Fibroblast of skin of right biceps (primary cell): ENCODE measurements at places on chromosomes 7 and 10.

GRCh38 chr7:47816647-47817046 is 131.6 kb downstream of the PKD1L1 start:
- DNase-seq: peak; percentile 80

DNA sequence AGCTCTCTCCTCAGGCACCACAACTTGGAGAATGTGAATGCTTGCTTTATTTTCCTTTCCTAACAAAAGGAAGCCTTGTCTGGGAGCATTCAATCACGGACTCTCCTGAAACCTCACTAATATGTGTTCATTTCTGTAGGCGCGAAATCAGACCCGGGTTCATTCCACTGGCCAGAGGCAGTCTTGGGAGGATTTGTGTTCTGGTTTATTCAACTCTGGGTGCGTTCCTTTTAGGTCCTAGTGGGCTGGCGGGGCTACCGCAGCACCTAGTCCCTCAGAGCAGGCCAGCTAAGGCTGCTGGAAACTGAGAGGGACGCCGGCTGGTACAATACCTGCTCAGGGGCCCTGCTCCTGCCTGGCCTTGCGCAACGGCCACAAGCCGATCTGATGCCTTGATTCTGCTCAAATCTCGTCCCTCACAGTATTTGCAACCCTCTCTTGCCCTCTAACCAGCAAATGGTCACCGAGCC is 7.5 kb downstream of the HOXA4 start:
- no peak for DNase-seq

GRCh38 chr10:6242089-6242488 is 39.4 kb downstream of the PFKFB3 start:
- no peak for DNase-seq

GRCh38 chr7:30475580-30475979 is 3.0 kb downstream of the NOD1 start:
- DNase-seq: no peak

GRCh38 chr7:149362696-149363095 is 98.2 kb downstream of the ZNF777 start:
- no peak for DNase-seq

DNA sequence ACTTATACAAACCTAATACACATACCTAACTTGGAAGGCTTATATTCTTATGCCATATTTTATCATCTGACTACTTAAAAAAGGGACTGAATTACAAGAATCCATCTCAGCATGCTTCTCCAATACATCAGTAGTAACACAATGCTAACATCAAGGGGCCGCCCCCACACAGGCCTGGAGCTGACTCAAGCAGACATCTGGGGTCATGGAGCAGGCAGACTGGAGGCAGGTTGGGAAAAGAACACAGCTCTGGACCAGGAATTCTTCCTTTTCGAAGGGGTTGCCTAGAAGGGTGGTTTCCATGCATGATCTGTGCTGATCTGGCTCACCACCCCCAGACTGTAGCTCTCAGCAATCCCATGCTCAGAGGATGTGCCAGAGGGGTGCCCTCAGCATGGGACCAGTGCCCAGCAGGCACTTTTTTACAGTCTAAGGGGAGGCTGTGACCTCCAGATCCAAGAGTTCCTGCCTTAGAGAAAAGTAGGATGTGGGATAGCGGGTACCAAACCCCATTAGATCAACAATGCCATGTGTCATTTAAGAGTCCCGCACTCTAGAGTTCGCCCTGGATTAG is 26.1 kb upstream of the DUSP5 start:
- DNase-seq: peak; percentile 64

DNA sequence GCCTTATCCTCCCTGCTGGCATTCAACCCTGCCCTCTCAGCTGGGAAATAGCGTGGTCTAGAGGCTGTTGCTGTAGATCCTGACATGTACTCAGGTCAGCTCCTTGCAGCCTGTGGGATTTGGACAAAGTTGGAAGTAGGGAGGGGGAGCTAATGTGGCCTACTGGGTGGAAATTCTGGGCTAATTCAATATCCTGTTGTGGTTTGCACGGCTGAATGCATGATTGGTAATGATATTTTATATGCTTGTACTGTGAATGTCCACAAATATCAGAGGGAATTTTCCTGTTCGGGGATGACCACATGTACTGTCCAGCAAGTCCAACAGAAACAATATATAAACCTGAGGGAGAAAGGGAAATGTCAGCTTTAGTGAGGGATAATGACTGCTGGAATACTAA is 22.1 kb upstream of the NPVF start:
- no peak for DNase-seq

DNA sequence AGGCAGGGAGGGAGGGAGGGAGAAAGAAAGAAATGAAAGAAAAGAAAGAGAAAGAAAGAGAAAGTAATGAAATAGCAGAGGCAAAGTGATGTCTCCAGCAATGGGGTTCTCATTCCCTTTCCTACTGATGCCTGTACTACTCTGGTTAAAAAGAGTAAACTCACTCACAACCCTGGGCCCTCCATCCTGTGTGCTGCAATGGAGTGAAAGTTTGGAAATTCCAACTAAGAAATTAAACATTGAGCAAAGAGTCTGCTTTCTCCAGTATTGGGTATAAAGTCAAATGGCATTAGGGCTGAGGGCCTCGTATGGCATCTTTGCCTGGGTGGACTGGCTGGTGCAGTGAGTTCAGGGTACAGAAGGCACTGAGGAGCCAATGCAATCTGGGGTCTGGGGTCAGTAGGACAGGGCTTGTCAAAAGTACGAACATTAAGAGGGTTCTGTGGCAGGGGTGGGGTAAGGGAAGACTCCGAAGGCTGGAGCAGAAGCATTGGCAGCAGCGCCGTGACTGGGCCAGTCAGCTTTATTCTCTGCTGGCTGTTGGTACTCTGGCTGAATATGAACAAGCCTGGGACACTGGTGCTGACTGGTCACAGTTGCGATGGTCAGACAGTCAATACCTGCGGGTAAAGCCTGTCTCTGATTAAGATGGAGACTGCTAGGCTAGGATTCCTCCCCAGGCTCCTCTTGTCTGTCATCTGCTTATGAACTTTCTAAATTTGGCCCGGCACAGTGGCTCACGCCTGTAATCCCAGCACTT is 24.1 kb upstream of the TNS3 start:
- DNase-seq: no peak

DNA sequence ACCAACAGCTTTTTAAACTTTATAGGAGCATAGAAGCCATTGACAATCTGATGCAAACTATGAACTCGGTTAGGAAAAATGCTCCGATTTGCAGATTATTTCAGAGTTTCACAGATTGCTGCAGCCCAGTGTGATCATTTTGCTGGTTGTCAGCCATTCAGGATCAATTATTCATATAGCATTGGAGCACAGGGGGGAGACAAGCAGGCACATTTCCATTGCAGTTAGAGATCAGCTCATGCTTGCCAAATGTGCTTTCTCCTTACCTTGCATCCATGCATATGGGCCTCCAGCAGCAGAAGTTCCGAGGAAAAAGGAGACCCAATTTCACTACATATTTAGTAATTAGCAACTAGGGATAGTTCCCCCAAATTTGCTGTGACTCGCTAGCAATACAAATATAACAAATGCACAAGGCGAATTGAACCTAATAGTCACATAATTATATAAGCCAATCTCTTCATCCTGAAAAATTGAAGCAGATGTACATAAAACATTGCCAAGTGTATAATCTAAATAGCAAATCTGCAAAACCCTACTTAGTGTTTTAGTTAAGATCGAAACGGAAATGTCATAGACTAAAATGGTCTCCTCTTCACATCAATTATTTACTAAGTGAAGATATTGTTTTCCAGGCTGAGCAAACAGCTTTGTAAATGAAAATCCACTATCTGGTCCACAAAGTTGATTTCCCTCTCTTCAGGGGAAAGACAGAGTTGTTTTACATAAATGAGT is 49.5 kb upstream of the RSU1 start:
- DNase-seq: no peak

- DNase-seq: no peak
These were observed 236.6 kb downstream of the EBF3 start for GRCh38 chr10:129727495-129727894.

- no peak for DNase-seq
These were observed 71.2 kb downstream of the MINPP1 start for GRCh38 chr10:87575851-87576250.

DNA sequence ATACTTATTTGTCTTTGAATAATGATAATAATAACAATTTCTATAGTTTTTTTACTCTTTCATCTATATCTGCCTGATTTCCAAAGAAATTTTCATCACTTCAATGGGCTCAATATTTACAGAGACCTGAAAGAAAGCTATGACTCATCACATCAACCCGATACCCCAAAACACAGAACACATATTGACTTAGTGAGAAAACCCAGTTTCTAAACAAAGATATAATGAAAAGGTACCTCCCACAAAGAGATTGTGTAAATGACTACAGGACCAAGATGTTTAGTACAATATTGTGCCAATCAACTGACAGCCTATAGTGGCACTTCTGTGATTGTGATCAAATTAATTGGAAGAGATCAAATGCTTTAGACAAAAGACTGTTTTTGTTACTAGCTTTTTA is 133.9 kb downstream of the PCDH15 start:
- no peak for DNase-seq

- no peak for DNase-seq
These were observed 5.6 kb downstream of the PTN start for GRCh38 chr7:137337902-137338301.

- peak; percentile 5 for DNase-seq
These were observed 361.7 kb upstream of the SEMA3C start for GRCh38 chr7:81280531-81280930.

DNA sequence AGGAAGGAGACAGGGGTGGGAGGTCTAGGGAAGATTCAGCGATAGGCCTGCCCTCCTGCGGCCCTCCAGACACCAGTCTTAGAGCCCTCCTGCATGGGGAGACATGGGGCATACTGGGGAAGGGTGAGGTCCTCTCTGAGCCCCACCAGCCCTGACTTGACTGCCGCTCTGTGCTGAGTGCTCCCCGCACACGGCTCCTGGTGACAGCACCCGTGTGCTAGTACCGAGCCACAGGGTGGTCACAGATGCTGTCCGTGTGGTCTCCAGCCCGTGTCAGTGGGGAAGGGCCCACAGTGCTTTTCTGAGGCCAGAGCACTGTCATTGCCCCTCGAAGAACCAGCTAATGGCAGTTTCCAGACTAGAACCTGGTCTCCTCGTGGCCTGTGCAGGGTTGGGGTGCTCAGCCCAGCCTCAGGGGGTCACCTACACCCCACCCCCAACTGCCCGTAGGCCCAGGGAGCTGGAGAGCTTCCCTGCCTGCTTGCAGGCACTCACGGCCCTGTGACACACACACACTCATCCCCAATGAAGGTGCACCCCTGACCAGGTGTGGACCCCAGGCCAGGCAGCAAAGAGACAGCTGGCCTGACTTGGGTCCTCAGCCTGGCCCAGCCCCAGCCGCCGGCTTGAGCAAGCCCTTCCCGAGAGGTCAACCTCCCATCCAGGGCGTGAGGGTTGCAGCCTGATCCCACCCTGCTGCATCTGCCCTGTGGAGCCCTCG is 86.0 kb upstream of the RET start:
- no peak for DNase-seq

DNA sequence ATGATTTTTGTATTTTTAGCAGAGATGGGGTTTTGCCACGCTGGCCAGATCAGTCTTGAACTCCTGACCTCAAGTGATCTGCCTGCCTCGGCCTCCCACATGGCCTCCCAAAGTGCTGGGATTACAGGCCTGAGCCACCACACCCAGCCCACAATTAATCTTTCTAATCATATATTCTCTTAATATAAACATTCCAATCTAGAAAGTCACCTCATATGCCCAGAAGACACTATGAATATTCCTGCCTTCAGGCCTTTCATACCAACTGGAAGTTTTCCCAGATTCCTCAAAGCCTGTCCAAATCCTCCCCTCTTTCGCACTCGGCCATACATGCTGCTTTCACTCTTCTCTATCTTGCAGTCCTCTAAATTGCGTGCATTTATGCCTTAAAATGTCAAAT is 32.6 kb downstream of the PDZD8 start:
- peak; percentile 94 for DNase-seq

- peak; percentile 14 for DNase-seq
These were observed 41.5 kb downstream of the PITRM1 start for GRCh38 chr10:3131098-3131497.

GRCh38 chr10:119715628-119716505 is 10.0 kb upstream of the INPP5F start:
- DNase-seq: no peak

GRCh38 chr7:114414156-114415063 is at the start of gene FOXP2:
Gene FOXP2 (plus strand): TSS chr7:114414815. CDS start chr7:114426512, 11,697 bp downstream.
- DNase-seq: peak; percentile 33

DNA sequence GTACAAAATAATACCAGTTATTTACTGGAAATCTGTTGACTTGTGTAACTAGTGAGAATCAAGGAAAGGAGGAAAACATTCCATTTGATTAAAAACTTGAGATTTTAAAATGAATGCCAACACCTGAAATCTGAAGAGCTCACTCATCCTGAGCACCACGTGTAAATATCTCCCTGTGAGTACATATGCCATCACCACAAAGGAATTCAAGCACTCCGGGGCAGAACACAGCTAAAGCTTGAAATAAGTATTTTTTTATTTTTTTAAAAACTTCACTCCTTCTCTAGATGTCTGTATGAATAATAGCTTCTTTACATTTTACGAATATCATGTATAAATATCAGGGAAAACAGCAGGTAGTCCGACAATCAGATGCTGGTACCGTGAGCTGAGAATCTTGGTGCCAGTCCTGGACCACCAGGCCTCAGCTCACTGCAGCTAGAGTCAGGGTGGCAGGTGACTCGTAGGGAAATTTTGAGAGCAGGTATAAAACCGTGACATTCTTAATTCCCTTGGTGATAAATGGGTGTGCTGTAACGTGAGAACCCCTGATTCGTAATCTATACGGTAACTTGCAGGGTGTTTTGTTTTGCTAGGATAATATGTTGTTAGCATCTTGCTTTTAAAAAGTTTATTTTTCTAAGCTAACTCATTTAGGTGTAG is 12.7 kb downstream of the LMTK2 start:
- DNase-seq: peak; percentile 77

DNA sequence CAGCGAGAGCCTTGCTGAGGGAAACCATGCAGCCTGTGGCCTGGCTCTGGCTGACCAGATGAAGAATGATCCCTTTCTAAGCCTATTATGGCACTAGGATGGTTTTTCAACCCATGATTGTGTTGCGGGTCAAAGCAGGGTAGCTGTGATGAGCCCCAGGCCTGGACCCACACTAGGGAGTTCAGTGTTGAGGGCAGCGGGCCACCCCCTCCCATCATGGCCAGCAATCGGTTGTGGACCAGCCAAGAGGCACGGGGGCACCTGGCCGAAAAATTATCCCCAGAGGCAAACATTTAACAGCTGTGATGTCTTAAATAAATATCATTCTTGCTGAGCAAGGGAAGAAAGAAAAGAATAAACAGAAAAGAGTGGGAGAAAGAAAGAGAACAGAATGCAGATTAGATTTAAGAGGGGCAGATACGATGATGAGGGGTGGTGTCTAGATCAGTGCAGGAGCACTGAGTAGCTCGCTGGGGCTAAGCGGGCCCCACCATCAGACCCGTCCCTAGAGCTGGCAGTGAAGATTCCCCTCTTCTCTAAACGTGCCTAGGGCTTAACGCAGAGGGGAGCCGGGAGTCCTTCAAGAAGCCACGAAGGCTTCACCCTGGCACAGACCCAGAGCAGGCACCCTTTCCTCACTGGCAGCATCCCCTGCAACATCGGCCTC is 82.7 kb downstream of the SLC37A3 start:
- no peak for DNase-seq

- DNase-seq: no peak
These were observed 187.9 kb downstream of the PTPRN2 start for GRCh38 chr7:158399762-158400161.

GRCh38 chr10:43928425-43928968 is 279.8 kb upstream of the ZNF32 start:
- DNase-seq: no peak

- peak; percentile 52 for DNase-seq
These were observed 59.2 kb upstream of the MYL10 start for GRCh38 chr7:101688183-101688831.

- DNase-seq: peak; percentile 73
These were observed 12.7 kb upstream of the TTYH3 start for GRCh38 chr7:2619116-2619515.

GRCh38 chr7:119783799-119784198 is 489.2 kb upstream of the KCND2 start:
- peak; percentile 43 for DNase-seq
